ENCODE measurements at places on chromosomes 1 and 21.

- no peak for DNase-seq
These were observed 344.5 kb downstream of the SMYD3 start for GRCh38 chr1:246162560-246162959.

DNA sequence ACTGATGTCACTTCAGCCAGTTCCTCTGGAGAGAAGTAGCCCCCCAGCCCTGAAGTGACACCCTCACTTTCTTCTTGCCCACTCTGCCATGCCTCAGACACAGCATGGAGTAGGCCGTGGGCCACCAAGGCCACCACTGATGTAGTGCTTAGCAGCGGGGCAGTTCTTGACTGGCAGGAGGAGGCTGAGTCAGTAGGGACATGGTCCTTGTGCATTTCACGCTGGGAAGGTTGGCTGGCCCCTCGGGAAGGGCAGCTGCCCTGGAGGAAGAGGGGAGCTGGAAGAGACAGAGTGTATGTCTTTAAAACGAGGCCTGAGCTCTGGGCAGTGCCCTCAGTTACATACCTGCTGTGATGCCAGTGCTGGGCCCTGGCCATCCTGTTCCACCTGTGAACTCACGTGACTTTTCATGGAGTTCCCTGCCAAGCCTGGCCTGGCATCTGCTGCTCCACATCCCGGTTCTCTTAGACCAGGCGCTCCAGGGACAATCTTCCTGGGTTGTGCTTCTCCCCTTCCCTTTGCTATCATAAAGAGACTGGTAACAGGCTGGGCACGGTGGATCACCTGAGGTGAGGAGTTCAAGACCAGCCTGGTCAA, 158.6 kb upstream of the TMEM51 start:
- DNase-seq, result no peak

GRCh38 chr1:59296358-59297256, at the start of gene FGGY:
FGGY (plus strand) TSS chr1:59297094; CDS start chr1:59321550, 24,456 bp downstream.
- peak; percentile 94 for DNase-seq

- DNase-seq, result no peak
These were observed 10.1 kb upstream of the C1orf159 start for GRCh38 chr1:1125945-1126344.

- DNase-seq, result no peak
These were observed 165.9 kb downstream of the ADGRL4 start for GRCh38 chr1:78840453-78841271.

- no peak for DNase-seq
These were observed 71.3 kb downstream of the OBSCN start for GRCh38 chr1:228279011-228279721.

DNA sequence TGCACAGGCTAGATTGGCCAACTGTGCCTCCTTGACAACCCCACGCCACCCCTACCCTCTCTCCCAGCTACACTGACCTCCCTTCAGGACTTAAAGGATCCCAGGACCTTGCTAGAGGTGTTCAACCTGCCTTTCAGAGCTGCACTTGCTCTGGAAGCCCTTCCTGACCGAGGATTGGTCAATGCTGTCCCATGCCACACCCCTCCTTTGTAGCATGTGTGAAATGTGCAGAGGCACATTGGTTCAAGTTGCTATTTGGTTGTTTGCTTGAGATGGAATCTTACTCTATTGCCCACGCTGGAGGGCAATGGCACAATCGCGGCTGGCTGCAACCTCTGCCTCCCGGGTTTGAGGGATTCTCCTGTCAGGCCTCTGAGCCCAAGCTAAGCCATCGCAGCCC, 21.8 kb downstream of the ACTA1 start:
- no peak for DNase-seq

DNA sequence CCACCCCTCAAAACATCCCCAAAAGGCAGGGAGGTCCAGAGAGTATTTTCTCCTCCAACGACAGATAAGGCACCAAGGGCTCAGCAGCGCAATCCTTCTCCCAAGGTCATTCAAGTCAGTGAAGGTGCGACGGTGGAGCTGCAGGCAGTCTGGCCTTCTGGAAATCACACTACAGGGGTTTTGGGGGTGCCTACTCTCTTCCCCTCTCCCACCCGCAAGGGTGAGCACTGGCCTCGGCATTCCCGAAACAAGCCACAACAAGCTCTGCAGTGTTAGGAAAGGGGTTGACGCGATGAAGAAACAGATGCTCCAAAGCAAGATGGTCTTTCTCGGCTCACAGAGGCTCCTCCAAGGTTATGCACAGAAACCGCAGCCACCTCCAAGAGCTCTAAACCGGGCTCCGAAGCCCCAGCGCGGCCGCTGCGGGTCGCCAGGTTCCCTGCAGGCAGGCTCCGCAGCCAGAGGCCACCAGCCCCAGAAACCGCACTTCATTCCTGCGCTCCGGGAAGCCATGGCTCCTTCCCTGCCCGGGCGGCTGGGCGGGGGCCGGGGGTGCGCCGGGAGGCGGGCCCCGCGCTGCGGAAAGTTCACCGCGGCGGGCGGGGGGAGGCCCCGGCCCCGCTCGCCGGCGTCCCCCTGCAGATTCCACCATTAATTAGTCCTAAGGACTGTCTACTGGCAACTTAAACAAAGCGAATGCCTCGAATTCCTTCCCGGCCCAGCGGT, 1.1 kb downstream of the LUZP1 start:
- DNase-seq, result peak; percentile 16

- no peak for DNase-seq
These were observed 104.0 kb downstream of the BRINP2 start for GRCh38 chr1:177274687-177275211.

GRCh38 chr1:66695116-66695515, 57.1 kb upstream of the DYNLT5 start:
- DNase-seq, result no peak

- no peak for DNase-seq
These were observed 2.3 kb upstream of the JAM2 start for GRCh38 chr21:25636727-25637126.

- no peak for DNase-seq
These were observed 2.5 kb downstream of the TMEM63A start for GRCh38 chr1:225879521-225880221.

GRCh38 chr21:45875881-45876280, 105.7 kb upstream of the COL6A1 start:
- DNase-seq, result no peak

DNA sequence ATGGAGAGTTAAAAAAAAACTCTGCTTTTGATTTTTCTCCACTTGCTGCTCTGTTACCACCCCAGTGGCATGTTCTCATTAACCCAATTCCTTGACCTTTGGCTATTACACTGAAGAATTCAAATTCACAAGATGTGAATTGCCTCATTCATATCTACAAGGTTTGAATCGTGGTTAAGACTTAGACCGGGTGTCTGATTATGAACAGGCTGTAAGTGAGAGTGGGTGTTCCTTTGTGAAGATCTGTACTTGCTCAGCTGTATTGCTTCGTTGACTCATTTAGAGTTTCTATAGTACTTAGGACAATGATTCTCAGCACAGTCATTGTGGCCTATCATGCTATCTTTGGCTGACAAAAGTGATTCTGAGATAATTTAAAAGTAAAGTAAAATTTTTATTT, 36.4 kb downstream of the DNM3 start:
- no peak for DNase-seq

GRCh38 chr1:164443836-164444235, 115.1 kb upstream of the PBX1 start:
- DNase-seq, result no peak

DNA sequence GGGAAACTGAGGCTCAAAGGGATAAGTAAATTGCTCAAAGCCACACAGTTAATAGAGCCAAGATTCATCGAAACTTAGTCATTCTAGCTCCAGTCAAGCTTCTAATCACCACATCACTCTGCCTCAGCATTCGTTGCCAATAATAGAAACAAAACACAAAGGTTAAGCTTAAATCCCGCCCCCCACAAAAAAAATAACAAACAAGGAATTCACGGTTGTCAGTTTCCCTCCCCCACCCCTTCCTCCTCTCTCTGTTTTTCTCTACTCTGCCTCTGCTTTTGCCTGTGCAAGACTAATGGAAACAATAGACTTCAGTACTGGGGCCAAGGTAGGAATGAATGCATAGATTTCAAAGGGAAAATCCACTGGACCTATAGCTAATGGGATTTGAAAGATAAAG, 70.7 kb upstream of the ZNF644 start:
- no peak for DNase-seq

- no peak for DNase-seq
These were observed 78.9 kb downstream of the UBE2U start for GRCh38 chr1:64282351-64282750.

- no peak for DNase-seq
These were observed 526.6 kb downstream of the MRPL39 start for GRCh38 chr21:25080661-25081060.

- DNase-seq, result no peak
These were observed 44.0 kb downstream of the ACP6 start for GRCh38 chr1:147626291-147626690.

- no peak for DNase-seq
These were observed 172.8 kb upstream of the GREM2 start for GRCh38 chr1:240784776-240785175.

- no peak for DNase-seq
These were observed 10.6 kb downstream of the ADARB1 start for GRCh38 chr21:45084881-45085536.

- DNase-seq, result no peak
These were observed 3.6 kb downstream of the EFNA1 start for GRCh38 chr1:155131285-155131684.

DNA sequence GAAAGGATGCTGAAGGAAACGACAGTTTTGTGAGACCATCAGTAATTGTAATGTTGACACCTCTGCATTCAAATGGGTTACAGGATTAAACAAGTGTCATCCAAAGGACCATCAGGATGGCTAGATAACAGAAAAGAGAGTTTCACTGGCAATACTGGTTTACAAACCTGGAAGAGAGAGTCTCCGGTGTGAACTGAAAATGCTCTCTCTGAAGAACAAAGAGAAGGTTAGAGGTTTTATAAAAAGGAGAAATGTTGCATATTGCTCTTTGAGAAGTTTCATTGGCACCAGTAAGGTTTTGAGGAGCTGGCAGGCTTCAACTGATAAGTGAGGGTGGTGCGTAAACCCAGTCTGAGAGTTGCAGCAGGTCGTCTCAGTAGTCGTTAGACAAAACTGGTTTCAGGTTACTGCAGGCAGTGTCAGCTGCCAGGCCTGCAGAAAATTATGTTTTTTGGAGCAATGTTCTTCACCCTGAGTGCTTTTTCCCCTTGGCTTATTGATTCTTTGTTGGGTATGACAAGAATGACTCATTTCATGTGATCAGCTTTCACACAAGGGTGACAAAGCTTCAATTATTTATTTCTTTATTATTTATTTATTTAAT, 42.2 kb downstream of the KCNK1 start:
- no peak for DNase-seq

GRCh38 chr1:93678946-93679480, 2.6 kb downstream of the BCAR3 start:
- no peak for DNase-seq

GRCh38 chr1:119542492-119542946, 35.5 kb downstream of the HSD3B1 start:
- DNase-seq, result no peak

DNA sequence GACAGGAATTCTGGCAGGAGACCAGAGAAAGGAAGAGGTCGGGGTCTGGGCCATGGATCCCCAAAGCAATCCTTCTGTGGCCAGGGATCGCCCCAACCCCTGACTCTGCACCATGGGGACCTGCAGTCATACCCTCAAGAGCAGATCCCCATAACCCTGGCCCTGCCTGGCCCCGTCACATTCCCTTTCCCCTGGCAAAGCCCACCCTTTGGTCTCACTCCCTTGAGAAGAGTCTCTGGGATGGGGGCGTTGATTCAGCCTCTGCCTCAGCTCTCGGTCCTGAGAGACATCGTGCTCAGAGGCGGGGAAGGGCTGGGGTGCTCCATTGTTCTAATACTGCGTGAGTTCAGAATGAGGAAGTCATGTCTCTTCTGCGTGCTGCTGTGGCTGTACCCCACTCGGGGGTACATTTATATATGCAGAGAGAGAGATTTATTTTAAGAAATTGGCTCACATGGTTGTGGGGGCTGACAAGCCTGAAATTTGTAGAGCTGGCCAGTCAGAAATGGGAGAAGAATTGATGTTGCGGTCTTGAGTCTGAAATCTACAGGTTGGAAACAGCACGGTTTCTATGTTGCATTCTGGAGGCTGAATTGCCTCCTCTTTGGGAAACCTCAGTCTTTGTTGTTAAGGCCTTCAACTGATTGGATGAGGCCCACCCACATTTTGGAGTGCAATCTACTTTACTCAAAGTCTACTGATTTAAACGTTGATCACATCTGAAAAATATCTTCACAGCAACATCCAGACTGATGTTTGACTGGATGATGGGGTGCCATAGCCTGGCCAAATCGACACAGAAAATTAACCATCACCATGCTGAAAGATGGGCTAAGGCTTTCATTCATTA, 4.2 kb upstream of the PADI2 start:
- no peak for DNase-seq

DNA sequence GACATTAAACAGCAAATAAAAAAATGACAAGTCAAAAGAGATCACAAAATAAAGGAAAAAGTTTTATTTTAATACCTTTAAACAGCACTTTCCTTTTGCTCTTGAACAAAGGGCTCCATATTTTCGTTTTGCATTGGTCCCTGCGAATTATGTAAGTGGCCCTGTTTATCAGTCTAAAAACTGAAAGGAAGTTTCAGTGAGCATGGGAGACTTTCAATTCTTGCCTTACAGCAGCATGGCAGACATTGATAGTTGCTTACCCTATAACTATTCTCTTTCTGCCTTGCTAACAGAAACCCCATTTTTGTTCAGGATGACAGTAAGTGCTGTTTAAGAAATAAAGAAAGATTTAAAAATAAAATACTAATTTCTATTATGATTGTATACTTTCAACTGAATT, 5.2 kb upstream of the SH3GLB1 start:
- DNase-seq, result no peak

DNA sequence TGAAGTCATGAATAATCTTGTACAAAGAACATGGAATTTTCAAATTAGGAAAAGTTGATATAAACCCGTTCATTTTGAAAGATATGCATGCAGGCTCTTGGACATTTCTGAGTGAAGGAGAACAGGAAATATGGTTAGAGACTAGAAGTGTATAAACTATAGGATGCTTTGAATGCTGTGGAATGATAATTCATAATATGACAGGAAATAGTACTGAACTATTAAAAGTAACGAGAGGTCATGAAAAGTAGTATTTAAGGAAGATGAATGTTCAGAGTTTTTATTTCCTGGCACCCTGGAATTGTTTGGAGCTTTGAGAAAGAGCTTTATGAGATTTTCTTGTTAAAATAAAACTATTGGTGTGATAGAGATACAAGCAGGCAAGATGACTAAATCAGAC, 18.7 kb upstream of the CRB1 start:
- DNase-seq, result no peak

DNA sequence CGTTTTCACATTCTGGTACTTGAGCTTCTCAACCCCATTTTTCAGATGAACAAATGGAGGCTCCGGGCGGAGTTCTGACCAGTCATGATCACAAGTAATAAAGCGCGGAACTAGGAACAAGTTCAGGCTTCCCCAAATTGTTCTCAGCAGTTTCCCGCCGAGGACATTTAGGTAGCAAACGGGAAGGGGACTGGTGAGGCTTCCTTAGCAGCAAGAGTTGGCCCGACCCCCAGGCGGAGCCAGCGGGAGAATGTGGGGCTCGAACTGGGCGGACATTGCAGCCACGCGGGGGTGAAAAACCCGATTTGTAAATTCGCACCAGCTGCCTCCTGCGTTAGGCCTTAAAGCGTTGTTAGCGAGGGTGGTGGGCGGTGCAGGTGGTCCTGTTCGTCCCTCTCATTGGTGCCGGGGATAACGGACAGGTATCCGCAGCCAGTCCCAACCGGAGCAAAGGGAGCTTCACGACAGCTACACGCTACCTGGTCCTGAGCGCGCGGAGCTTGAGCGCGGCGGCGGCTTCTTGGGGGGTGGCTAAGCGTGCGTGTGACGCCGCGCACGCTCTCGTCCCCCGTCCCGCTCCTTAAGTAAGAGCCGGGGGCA, 15.3 kb downstream of the SEMA6C start:
- peak; percentile 88 for DNase-seq

GRCh38 chr1:51344602-51345299, 14.4 kb upstream of the TTC39A start:
- no peak for DNase-seq

Data from CD4-positive, alpha-beta T cell treated with Interleukin-1 beta for 1 hour (primary cell).